ENCODE measurements at places on chromosomes 1 and 21. TPM values are rescaled to one million over a fixed set of nuclear protein-coding genes. Genes with fewer than 3 reads are reported as not detected.

Gene TOR3A
- 59.5 TPM for total RNA-seq

Gene RNF2
- total RNA-seq, result 25.9 TPM

Gene SLC19A1
- 10.6 TPM for total RNA-seq

Gene CFH
- 1.6 TPM for total RNA-seq
